Myocyte (in vitro differentiated cells): ENCODE measurements at places on chromosomes 3 and 15. TPM values are rescaled to one million over a fixed set of nuclear protein-coding genes. Genes with fewer than 3 reads are reported as not detected.

The CTXN2 gene
- not detected in 2 replicates for total RNA-seq

The GOLGA6L10 gene
- total RNA-seq: 0.16 and 0.53 TPM in 2 replicates

DNA sequence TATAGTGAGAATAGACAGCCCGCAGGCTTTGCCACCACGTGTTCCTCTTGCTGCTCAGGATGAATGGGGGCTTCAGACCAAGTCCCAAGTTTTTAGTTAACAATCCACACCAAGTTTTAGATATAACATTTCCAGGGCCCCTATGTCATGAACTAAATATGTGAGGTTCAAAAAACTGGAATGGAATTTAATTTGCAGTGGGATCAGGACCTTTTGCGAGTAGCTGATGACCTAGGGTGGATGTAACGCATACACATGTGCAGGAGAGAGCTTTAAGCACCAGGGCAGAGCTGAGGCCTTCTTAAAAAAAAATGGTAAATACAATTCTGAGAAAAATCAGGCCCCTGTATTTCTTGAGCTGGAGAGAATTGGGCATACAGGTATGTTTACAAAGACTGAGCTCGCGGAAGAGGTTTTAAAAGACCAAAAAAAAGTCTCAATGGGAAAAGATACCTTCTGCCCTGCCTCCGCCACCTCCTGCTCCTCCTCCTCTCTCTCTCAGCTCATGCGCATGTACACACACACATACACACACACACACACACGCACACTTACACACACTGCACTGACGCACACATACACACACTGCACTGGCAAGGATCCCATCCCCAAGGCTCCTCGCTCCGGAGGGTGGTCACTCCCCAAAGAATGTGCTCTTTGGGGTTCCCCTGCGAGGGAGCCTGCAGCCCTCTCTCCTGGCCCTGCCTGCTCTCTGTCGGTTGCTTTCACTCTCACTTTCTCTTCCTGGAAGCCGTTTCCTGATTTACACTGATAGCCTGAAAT lies 48.2 kb upstream of the IGF1R start:
- no peak for DNase-seq

DNA sequence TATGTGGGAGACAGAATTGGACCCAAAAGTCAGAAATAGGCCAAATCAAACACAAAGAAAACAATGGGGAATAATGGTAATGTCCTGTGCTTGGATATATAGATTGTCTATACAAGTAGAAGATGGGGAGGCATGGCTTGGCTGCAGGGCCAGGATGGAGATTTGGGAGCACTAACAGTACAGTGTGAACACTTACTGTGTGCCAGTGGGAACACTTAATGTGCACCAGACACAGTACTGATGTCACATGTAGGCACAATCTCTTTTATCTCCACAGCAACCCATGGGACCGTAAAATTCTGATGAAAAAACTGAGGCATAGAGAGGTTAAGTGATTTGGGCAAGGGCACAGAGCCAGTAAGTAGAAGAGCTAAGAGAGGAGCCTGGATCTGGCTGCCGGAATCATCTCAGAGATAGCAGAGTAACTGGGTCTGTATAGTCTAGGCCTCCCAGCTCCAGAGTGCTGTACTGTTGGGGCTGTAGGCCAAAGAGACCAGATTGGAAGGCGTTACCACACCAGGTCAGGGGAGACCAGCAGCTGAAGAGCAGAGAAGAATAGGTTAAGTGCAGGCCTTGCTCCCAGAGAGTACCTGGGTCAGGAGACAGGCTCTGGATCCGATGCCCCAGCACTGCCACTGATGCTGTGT lies 63.3 kb downstream of the RLBP1 start:
- no peak for DNase-seq

DNA sequence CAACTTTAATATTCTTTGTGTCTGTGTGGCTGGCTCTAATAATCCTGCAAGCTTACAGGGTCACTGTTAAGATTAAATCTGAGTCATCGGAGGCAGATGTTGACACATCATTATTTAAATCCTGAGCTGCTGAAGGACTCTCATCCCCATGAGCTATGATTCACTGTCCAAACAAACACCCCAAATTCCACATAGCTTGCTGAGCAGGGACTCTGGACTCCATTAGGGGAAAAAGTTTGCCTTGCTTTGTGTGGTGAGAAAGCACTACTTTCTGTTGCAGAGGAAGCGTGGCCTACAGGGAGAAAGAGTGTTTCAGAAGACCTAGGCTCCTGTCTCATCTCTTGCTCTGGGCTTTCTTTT lies 213.7 kb downstream of the PDCD6IP start:
- DNase-seq: peak; percentile 81

- no peak for DNase-seq
Measured at GRCh38 chr15:101497017-101497416, 7.5 kb upstream of the PCSK6 start.
